CD8-positive, alpha-beta memory T cell (primary cell): ENCODE measurements at places on chromosomes 12 and 14.

DNA sequence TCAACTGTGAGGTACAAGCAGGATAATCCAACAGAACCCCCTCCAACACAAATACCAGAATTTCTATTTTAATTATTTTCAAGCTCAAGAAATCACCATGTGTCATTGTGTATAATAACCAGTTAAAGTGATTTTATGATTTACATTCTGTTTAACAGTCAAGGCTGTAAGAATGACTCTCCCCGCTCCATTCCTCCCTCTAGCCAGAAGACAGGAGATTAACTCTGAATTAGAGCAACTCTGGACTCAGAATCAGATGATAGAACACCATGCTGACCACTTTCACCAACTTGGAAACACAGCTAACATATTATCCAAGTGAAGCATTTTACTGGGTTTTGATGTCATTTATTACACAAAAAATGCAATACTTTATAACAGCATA lies 71.9 kb downstream of the ATP2B1 start:
- no peak for DNase-seq

DNA sequence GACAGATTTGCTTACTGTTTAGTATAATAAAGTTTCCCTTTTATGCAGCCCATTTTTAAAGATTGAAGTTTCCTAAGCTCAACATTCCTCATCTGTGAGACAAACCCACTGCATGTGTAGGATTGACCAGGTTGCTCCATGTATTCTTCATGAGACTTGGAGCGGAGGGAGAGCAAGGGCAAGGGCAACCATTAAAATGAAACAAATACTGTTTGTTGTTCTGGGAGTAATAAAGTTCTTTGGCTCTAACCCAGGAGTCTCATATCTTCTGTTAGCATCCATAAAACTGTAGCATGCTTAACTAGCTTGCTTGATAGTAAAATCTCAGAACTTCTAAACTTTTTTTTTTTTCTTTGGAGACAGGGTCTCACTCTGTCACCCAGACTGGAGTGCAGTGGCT lies 74.2 kb downstream of the NTS start:
- no peak for DNase-seq

DNA sequence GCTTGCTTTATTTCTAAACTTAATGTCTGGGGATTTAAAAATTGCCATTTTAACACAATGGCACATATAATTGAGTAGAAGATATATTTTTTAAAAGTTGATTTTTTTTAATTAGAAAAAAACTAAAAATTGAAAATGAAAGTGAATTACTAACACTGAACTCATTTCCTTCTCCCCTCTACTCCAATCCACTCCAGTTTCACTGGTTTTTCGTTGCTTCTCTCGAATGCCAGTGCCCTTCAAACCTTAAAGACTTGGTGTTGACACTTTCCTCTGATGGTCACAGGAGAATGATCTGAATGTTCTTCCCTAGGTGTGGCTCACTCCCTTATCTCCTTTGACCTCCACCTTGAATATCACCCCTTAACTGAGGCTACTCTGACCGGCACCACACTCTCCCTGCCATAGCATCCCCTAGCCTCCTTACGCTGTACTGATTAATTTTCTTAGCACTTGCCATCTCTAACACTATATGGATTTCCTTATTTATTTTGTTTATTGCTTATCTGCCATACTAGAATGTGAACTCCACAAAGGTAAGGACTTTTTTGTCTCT lies 107.1 kb downstream of the LIN7A start:
- DNase-seq = no peak

GRCh38 chr12:58521152-58521551 lies 399.2 kb downstream of the LRIG3 start:
- DNase-seq = no peak

- no peak for DNase-seq
Observed at GRCh38 chr14:89625244-89625713, 208.2 kb upstream of the FOXN3 start.
